Metanephros (tissue), 2 donors: ENCODE measurements at places on chromosomes 3 and 15. TPM values are rescaled to one million over a fixed set of nuclear protein-coding genes. Genes with fewer than 3 reads are reported as not detected.

The PSTPIP1 gene
- 14.6 TPM for total RNA-seq

The PLCH1 gene
- total RNA-seq, result 8.1 TPM

The CCR3 gene
- 0.47 TPM for total RNA-seq

The P3H2 gene
- total RNA-seq, result 73.9 TPM
